ENCODE measurements at places on chromosomes 1 and 21.

DNA sequence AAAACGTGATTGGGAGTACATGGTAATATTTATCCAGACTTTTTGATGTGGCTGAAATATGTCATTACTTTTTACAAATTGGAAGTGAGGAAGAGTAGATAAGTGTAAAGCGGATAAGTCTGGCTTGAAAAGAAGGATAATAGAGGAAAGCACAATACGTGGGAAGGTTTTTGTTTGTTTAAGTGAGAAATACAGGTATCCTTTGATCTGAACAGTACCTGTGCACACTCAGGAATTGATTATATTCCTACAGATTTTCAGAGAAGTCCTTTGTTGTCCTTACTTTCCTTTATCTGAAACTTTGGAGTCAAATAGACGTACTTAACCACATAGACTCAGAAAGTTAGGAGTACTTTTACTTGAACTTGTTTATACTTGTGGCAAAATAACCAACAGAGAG is 20.2 kb downstream of the CCDC18 start:
- DNase-seq, result no peak

DNA sequence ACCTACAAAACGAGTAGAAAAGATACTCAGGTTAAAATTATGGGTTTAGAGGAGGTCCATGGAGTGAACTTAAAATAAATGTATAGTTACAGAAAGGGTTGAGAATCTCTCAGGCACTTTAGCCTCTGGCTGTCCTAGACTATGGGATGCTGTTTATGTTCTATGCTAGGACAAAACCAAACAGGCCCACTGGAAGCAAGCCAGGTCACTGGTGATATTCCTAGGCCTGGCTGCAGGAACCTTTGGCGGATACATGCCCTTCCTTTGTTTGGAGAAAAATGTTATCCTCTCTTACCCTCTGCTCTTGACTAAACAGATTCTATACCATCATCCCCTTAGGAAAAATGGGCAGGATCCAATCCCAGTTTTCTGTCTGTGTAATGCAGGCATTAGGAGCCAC is 90.7 kb upstream of the DUSP10 start:
- DNase-seq, result no peak

DNA sequence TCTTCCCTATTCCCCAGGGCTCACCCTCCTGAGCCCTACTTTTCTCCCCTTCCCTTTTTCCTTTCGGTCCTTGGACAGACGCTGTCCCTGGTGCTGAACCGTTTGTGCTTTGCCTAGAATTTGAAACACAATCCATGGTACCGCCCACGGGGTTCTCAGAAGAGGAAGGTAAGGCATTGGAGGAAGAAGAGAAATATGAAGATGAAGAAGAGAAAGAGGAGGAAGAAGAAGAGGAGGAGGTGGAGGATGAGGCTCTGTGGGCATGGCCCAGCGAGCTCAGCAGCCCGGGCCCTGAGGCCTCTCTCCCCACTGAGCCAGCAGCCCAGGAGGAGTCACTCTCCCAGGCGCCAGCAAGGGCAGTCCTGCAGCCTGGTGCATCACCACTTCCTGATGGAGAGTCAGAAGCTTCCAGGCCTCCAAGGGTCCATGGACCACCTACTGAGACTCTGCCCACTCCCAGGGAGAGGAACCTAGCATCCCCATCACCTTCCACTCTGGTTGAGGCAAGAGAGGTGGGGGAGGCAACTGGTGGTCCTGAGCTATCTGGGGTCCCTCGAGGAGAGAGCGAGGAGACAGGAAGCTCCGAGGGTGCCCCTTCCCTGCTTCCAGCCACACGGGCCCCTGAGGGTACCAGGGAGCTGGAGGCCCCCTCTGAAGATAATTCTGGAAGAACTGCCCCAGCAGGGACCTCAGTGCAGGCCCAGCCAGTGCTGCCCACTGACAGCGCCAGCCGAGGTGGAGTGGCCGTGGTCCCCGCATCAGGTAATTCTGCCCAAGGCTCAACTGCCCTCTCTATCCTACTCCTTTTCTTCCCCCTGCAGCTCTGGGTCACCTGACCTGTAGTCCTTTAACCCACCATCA is 10.4 kb downstream of the BCAN start:
- DNase-seq, result no peak

DNA sequence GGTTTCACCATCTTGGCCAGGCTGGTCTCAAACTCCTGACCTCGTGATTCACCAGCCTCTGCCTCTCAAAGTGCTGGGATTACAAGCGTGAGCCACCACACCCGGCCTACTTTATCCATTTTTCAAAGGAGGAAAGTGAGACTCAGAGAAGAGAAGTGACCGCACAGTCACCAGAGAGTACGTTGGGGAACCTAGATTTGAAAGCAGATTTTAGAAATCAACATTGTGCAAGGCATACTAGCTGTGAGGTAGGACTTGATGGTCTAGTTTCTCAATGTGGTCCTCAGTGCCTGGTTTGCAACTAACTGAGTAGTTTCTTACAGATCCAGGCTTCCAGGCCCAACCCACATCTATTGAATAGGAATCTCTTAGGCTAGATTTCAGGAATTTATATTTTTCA is 1.7 kb upstream of the PRCC start:
- DNase-seq, result no peak

- no peak for DNase-seq
Observed at GRCh38 chr1:226486161-226486560, 62.4 kb upstream of the STUM start.

GRCh38 chr1:237327061-237327460 is 285.1 kb downstream of the RYR2 start:
- no peak for DNase-seq

DNA sequence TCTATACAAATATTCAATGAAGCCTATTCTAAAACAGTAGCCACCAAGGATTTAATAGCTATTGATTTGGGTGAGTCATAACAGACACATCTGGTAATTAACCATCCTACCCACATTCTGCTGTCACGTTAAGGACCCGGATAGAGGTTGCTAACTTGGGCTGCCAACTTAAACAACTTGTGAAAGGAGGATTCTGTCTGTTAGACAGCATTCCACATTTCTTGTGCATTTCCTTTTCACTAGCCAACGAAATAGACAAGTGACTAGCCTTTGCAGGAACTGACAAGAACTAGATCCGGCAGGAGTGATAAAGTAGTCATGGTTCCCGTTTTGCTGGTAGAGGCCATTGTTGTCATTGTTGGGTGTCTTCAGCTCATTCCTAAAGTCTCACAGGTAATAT is 9.5 kb downstream of the DSCAM start:
- no peak for DNase-seq

GRCh38 chr1:25676488-25676887 is 59.9 kb downstream of the MAN1C1 start:
- no peak for DNase-seq

DNA sequence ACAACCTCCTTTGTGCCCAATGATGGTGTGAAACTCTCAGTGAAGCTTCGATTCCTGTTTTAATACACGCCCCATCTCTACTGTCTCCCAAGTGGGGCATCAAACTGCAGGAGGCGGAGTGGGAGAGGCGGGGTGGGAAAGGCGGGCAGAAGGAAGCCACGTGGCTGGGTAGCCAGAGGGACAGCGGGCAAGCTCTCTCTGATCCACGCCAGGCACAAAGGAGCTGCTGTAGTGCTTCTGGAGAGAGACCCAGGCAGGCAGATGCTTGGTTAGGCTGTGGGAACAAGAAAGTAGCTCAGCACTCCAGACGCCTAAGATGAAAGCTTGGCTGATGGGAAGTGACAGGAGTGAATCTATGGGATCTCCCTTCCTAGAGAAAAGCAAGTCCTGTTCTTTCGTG is 25.7 kb downstream of the TRIM67 start:
- no peak for DNase-seq

DNA sequence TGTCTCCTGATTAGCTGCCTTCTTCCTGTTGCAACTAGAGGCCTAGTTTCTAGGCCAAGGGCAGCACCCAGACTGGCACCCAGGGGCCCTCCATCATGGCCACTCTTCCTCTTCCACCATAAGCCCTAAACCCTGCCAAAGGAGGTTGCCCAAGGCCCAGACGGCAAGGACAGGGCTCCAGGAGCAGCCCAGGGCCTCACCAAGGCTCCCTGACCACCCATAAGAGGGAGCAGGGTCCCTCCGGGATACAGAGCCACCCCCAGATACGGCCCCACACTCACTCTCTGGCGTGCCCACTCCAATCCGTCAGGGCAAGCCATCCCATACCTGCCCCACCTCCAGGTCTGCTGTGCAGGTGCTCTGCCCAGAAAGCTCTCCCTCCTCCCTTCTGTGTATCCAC is 79.9 kb downstream of the ITPKB start:
- DNase-seq, result no peak

GRCh38 chr21:33123374-33124123 is 53.6 kb downstream of the OLIG1 start:
- DNase-seq, result no peak

DNA sequence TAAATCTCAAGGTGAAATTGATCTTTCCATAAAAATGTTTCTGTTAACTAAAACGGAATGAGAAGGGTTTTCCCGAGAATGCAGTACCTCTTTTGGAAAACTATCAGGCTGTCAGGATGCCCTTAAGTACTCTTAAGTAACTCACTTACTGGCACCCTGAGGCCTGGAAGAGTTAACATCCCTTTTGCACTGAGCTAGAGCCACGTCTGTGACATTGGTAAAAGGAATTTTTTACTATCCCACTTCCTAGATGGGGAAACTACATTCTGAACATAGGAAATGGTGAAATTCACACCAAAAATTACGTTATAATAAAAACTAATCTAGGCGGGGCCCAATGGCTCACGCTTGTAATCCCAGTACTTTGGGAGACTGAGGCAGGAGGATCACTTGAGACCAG is 39.7 kb upstream of the MAP10 start:
- DNase-seq, result no peak

GRCh38 chr1:213070406-213070805 is 19.4 kb downstream of the RPS6KC1 start:
- peak; percentile 59 for DNase-seq

DNA sequence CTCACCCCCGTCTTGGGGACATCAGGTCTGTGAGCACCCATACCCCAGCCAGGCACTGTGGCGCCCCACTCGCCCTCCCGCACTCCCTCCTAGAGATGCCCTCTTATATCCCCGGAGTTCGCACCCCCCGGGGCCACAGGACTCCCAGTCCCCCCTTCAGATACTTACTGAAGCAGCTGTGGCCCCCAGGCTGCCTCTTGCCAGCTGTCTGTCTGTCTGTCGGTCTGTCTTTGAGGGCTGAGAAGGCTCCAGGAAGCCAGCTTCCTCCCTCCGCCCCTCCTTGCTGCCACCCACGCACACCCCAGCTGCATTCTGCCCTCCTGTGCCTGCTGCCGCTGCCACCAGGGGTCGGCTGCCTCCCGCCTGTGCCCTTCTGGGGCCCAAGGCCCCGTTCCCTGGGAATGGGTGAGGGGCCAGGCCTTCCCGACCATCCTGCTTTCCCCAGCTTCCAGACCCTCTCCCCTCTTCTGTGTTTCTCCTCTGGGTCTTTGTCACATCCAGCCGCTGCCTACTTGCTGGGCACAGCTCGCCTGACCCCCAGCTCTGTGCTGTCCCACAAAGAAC is at the start of gene PTPN7:
PTPN7 (minus strand) TSS at position 226 of the 564 bp plus-strand sequence. CDS start 1,200 bp downstream, outside the sequence.
- DNase-seq, result no peak

DNA sequence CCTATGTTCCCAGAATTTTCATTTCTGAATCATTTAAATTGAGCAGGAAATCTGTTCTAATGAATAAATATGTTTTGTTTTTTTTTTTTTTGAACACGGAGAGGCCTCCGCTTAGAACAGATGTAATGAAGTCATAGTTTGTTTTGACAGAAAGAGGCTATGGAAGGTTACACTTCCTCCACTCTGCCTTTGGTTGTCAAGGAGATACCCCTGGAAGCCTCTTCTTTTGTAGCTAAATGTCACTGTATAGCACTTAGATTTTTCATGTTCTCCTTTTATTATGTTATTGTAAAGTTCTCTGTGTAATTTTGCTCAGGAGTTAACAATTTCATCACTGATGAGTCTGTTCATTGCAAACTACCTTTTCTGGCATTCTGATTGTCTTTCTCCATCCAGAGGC is 22.7 kb upstream of the GNG12 start:
- peak; percentile 36 for DNase-seq

GRCh38 chr1:15381805-15382204 is 27.9 kb upstream of the EFHD2 start:
- DNase-seq, result no peak

- DNase-seq, result no peak
Observed at GRCh38 chr1:44641126-44642102, 32.9 kb downstream of the TMEM53 start.

DNA sequence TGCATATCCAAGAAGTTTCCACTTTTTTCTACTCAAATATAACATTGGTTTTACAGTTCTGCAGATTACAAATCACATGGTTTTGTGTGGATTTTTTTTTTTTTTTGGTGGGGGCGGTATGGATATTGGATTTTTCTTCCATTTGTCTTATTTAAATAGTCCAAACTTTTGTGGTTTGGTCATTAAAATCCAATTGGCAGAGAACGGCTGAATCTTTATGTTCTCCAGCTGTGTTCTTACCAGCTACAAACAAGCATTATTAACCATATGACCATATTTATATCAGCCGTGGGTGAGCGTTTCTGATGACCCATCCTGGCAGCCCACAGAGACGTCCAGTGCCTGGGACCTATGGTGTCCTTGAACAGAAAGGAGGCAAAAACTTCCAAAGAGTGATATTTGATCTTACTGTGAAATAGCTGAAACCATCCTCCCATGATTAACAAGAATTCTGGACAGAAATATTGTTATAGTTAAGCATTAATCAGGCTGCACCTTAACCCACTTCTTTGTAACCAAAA is 200.4 kb downstream of the LYPLAL1 start:
- no peak for DNase-seq

DNA sequence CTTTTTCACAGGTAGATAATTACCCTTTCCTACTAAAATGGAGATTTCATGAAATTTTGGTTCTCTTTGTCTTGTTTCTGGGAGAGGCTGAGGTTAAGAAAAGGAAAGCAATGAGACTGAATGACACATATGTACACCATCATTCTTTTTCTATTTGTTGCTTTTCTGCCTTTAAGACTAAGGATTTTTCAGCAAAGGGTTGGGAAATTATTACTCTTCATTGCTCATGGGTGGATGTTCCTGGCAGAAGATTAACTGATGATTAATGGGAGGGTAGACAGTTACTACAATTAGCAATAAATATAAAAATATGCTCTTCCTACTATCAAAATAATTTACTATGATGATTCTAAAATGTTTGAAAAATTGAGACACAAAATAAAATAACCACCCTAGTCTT is 316.5 kb upstream of the USP24 start:
- DNase-seq, result no peak

DNA sequence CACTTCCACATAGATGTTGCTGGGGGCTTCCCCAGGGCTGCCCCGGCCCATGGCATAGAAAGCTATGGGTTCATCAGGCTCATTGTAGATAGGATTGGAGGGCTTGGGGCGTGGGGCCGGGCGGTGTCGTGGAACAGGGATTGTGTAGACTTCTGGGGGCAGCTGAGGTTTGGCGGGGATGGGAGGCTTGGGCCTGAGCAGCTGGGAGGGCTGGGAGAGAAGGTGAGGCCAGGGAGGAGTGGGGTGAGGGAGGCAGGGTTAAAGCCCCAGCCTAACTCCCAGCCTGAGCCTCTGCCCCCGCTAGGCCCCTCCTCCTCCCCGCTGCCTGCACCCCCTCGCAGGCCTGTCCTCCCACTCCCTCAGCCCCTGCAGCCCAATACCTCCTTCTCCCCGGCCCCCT is 7.4 kb downstream of the SH2D2A start:
- DNase-seq, result no peak
